ENCODE measurements at places on chromosomes 16 and 17.

GRCh38 chr16:74216319-74216718 lies 80.3 kb upstream of the PSMD7 start:
- no peak for DNase-seq

GRCh38 chr16:18816286-18816685 lies 14.9 kb upstream of the ARL6IP1 start:
- DNase-seq = no peak

DNA sequence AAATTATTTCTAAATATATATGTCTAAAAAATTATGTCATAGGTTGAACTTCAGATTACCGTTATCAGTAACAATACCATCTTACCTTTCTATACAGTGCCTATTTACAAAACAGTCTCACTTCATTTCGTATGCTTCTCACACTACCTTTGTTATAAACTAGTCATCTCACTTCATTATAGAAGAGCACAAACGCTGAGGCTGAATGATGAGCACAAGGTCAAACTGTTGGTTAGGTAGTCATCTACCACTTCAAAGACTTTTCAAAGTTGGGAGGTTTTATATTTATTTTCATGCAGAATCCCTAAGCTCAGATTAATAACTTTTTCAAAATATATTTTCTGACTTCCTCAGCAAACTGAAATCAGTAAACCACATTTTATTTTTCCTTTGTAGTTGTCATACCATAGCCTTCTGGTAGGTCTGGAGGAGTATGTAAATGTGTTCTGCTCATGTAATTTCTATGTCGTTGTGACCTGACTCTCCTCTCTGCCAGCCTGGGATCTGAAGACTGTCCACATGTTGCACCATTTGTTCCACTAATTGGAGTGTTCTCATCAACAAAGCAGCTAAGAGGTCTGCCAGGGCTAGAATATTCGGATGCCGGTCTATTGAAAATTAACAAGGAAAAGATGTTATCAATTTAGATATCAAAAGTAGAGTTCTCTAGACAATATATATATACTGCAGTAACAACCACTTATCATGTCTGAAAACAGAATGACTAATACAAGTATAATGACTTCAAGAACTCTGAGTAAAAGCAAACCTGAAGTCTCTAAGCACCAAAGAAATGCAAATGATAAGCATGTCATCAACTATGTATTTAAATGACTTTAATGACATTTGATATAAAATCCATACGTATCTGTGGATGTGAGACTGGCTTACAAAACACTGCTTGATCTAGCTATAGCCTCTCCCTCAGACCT lies 73.9 kb downstream of the CEP95 start:
- no peak for DNase-seq

GRCh38 chr16:4876646-4877379 lies 29.5 kb downstream of the UBN1 start:
- DNase-seq = no peak

DNA sequence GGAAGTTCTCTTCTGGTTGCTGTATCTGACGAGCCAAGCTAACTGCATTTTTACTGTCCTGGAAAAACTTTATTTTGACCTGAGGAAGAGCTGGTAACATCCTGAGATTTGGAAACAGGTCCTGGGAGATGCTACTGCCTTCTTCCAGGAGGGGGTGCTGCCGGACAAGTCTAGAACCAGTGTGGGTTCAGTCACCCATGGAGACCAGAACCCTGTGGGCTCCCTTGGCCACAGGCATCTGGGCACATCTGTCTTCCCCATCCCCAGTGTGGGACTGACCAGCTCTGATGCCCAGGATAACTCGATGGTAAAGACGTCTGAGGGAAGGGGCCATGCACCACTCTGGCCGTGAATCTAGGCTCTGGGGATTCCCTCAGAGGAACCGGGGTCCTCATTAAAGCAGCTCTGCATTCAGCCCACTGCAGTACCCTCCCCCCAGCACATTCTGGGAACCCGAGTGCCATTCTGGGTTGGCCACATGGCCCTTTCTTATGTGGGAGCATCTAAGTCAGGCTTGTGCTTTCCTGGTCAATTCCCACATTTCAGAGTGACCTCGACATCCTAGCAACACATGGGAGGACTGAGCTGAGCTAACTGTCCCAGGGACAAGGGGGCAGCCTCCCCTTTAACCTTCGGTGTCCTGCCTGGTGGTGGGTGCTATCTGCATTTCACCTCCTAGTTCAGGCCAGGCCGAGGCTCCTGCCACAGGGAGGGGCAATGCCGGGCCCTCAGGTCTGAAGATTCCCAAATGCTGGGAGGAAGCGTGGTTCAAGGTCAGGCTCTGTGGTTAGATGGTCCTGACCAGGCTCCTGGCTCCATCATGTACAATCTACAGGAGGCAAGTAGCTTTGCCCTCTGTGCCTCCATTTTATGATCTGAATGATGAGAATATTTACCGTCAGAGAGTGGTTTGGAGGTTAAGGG lies 6.4 kb downstream of the C16orf86 start:
- peak; percentile 44 for DNase-seq

DNA sequence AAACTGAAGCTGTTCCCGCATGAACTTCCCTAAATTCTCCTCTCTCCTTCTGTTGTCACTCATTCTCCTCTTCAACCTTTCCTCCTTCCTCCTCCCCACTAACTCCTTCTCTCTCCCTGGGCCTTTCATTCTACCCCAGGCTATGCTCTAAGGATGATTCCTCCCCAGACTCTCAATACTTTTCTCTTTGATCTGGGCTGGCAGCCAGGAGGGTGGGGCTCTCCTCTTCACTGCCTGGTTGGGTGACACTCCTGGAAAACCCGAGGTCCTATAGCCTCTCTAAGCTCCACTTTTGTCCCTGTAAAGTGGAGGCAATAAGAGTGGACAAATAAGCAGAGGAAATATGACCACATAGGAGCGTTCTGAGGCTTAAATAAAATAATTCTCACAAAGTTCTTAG lies 46.2 kb downstream of the HSD17B2 start:
- DNase-seq = no peak

DNA sequence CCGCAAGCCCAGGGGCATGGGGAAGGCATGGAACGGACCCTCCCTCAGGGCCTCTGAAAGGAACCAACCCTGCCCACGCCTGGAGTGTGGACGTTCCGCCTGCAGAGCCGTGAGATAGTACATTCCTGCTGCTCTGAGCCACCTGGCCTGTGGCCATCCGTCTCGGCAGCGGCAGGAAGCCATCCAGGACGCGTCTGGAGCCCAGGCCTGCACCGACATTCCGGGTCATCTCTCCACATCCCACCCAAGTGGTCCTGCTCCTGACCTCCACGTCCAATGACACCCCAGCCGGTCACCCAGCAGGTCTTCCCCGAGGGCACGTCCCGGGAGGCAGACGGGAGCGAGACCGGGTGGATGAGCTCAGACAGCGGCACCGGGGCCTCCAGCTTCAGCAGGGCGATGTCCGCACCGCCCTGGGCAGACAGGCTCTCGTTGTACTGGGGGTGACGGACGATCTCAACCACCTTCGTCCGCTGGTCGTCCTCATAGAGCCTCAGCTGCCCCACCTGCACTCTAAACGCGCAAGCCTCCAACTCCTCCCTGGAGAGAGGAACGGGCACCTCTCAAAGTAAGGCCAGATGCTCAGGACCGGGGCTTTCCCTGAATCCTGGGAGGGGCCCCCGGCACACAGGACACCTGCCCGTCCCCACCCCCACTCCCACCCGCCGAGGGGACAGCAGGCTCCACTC lies 21.3 kb upstream of the UBE2I start:
- DNase-seq = no peak

DNA sequence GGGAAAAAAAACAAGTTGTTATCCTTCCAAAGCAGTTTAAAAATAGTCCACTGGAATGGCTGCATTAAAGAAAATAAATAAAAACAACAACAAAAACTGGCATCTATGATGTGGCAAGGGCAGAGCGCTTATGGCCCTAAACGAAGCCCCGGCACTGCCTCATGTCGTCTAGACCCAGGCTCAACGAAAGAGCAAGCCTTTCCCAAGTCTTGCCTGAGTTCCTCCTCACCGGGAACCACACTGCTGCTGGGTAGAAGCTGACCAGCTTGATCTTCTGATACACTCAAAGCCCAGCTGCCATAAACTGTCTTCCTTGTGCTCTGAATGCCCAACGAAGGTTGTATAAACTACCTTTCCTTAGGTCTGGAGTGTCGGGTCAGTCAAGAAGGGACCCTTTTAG lies 37.0 kb downstream of the NDEL1 start:
- DNase-seq = no peak

- no peak for DNase-seq
Observed at GRCh38 chr16:28081391-28081968, 18.0 kb upstream of the GSG1L start.

DNA sequence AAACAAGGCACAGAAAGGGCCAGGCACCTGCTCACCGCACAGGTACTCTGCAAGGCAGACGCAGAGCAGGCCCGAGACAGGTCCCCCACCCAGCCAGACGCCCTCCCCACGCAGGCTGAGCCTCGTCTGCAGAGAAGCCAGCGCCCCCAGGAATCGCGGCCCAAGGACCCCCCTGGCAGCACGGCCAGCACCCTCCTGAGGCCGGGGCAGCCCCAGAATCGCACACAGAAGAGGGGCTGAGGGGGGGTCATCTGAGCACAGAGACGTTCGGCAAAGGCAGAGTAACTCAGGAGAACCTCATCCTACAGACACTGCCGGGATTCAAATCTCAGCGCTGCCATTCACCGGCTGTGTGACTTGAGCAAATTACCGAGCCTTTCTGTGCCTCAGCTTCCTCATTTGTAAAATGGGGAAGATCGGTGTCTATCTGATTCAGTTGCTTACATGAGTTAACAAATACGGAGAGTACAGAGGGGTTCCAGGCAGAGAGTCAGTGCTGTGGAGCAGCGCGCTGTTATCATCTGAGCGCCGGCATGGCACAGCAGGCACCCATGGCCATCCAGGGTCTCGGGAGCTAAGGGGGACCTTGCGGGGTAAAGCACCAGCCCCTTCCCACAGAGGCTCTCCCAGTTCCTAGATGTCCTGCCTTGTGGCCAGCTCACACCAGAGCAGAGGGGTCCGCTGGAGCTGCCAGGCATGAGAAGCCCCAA lies 10.4 kb downstream of the EMC6 start:
- DNase-seq = no peak

- DNase-seq = no peak
Observed at GRCh38 chr16:50584033-50584722, 36.0 kb downstream of the NKD1 start.

GRCh38 chr16:3129137-3130131 lies 5.4 kb upstream of the ZNF213 start:
- peak; percentile 87 for DNase-seq

DNA sequence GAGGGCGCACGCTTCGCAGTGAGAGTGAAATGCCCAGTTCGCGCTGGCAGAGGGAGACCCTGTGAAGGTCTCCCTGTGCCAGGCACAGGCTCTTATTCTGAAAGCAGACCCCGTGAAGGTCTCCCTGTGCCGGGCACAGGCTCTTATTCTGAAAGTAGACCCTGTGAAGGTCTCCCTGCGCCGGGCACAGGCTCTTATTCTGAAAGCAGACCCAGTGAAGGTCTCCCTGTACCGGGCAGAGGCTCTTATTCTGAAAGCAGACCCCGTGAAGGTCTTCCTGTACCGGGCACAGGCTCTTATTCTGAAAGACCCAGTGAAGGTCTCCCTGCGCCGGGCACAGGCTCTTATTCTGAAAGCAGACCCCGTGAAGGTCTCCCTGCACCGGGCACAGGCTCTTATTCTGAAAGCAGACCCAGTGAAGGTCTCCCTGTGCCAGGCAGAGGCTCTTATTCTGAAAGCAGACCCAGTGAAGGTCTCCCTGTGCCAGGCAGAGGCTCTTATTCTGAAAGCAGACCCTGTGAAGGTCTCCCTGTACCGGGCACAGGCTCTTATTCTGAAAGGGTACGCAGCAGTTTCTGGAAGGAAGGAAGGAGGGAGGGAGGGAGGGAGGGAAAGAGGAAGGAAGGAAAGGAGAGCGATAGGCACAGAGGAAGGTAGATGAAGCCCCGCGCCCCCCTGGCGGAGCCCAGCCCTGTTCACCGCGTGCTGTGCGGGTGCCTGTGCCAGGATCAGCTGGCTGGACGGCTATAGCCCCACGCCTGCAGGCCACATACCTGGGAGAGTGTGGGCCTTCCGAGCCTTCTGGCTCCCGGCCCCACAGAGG lies 55.3 kb downstream of the WDR45B start:
- DNase-seq = peak; percentile 73

- no peak for DNase-seq
Observed at GRCh38 chr17:39183045-39183444, 14.4 kb downstream of the CACNB1 start.

DNA sequence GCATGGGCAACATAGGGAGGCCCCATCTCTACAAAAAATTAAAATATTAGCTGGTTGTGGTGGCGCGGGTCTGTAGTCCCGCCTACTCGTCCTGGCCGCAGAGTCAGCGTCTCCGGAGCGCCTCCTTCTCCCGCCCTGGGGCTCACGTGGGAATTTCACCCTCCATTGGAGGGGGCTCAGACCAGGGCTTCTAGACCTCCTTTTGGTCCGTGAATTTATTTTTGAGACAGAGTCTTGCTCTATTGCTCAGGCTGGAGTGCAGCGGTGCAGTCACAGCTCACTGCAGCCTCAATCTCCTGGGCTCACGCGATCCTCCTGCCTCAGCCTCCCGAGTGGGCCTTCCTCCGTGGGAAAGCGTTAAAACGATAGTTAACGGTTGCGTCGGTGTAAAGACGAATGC lies 394 bp upstream of the NME4 start:
- no peak for DNase-seq

GRCh38 chr17:72931635-72932034 lies 160.9 kb downstream of the SLC39A11 start:
- DNase-seq = no peak

GRCh38 chr16:19844945-19845641 lies 39.6 kb downstream of the GPRC5B start:
- DNase-seq = no peak

GRCh38 chr16:52526116-52526828 lies 20.7 kb downstream of the TOX3 start:
- no peak for DNase-seq

GRCh38 chr16:85935391-85935973 lies 36.5 kb downstream of the IRF8 start:
- DNase-seq = no peak

GRCh38 chr17:70938336-70938735 lies 769.0 kb downstream of the KCNJ2 start:
- DNase-seq = no peak

All from central memory CD4-positive, alpha-beta T cell (primary cell).